HFF-Myc (cell line): ENCODE measurements at places on chromosomes 7 and 10.

DNA sequence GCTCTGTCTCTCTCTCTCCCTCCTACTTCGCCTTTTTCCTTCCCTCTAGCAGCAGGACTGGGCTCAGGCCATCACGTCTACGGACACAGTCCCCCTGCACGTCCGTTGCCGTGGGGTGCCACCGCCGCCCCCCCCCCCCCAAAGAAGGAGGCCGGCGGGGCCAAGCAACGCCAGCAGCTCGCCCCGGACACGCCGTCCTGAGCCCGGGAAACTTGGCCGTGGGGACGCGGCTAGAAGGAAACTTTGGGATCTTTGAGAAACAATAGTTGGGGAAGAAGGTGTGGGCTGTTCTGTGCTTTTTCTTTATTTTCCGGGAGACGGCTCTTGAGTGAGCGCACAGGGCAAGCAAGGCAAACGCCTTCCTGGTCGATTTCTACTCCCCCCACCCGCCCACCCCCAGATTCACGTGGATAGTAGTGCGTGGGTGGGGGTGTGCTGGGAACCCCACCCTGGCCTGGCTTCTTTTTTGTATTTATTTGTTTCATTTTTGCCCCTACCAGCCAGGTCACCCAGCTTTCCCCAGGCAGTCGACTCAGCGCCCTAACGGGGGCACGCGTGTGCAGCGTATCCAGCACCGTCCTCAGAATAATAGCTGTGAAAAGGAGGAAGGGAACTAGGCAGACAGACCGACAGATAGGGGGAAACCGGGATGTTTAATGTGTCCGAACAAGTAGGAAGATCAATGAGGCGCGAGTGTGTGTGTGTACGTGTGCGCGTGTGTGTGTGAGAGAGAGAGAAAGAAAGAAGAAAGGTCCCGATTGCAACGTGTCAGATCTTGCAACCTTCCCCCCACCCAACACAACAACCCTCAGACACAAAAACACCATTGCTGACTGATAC lies 1.4 kb downstream of the MXI1 start:
- no peak for DNase-seq

DNA sequence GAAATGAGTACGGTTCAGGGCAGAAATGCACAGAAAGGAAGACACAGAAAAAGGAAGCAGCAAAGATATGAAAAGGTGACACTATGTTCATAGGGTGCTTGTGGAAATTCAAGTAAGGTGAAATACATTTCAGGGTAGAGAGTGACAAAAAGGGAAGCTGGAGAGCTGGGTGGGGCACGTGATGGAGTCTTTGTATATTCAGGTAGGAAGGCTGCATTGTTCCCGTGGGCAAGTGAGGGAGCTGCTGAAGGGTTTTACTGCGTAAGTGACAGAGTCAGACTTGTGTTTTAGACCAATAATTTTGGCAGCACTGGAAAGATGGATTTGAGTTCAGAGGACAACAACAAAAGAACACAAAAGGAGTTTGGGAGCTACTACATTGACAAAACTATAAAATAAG lies 35.3 kb upstream of the ANK3 start:
- no peak for DNase-seq

- no peak for DNase-seq
Observed at GRCh38 chr10:133359972-133360610, 2.3 kb upstream of the FUOM start.

DNA sequence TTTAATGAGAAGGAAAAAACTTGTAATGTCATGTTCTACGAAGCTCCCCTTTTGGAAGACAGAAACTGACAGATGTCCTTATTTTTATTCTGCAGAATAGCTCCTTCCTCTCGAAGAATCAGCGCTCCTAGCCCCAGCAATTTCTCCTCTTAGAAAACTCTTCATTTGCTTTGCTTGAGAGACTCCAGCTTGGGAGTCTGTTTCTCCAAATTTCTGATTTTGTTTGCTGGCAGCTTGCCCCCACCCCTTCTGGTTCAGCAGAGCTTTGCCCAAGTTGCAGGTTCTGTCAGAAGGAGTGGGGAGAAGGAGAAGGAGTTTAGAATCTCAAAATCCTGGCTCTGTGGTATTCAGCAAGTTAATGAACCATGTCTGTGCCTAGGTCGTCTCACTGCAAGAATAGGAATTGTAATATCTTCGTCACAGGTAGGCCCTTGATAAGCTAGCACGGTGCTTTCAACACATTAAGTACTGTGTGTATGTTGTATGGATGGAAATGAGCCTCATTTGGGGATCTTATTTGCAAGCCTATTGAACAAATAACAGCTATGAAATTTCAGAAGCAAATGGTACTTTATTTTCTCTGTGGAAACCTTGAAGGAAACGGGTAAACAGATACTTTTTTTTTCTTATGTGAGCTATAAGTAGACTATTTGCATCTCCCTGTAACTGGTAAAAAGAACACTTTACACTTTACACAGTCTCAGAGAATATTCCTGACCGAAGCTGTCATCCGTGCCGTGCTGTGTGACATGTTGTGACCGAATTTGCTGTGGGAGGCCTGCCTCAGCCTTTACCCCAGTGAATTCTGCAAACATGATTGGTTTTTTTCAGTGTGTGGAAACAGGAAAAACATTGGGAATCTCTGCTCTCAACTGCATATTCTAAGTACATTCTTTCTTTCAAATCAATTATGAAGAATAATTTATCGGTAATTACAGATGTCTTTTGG lies 290.9 kb downstream of the CAMK1D start:
- DNase-seq: no peak

DNA sequence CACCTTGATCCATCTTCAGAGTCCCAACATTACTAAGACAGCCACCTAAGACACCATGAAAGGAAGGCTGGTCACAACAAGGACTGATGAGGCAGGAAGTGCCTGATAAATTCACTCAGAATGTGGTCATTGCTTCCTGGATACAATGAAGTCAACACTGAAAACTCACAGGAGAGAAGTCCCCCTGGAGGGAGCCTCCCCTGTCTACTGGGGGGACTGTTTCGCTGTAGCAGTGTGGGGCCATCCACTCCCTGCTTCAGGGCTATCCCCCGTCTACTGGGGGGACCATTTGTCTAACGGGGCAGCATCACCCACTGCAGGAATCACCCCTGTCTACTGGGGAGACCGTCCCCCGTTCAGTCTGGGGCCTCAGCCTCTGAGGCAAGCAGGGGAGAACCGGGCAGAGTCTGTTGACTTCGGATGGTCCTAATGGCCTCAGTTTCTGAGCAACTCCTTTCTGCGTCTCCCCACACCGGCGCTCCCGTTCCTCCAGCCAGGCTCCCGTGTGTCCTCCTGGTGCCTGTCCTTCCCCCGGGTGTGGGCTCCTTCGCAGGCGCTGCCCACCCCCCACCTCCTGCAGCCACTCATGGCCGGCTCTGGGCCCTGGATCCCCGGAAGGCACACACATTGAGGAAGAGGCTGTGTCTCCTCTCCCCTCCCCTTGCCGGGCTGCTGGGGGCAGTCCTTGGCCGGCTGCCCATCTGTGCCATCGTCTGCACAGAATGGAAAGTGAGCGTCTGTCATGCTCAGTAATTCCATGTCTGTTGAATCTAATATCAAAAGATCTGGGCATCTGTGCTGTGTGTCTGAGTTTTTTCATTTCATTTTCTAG lies 59.9 kb upstream of the DNAJB6 start:
- no peak for DNase-seq

GRCh38 chr7:129786825-129787563 lies 165.8 kb downstream of the UBE2H start:
- DNase-seq: no peak

DNA sequence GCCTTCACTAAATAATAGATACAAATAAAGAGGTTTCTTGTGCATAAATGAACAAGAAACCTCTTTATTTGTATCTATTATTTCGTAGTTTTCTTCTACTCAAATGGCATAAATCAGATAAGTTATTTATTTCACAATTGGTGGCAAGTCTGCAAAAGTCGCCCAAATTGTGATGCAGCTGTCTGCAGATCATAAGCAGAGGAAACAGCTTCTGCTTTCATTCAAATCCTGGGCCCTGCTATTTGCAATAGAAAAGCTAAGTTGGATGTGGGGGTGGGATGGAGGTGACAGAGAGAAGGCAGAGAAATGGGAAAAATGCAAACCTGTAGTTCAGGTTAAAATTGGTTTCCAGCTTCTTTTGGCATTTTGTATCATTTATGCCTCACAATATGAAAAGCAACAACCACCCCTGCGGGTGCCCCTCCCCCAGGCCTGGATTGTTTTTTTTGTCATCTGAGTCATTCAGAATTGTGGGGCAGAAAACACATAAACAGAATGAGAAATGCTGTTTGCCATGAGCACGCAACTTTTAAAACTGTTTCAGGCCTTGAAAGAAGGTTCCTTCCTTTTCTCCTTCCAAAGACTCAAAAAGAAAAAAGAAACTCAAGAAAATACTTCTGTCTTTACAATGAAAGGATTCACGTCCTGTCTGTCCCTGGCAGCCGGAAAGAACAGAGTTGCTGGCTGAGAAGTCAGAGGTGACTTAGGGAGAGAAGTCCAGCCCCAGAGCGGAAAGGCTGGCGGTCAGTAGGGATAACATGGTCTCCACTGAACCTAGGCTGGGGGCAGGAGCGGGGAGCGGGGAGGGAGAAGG lies 132.9 kb downstream of the BAMBI start:
- DNase-seq: no peak

- no peak for DNase-seq
Observed at GRCh38 chr7:102024769-102025391, 207.5 kb downstream of the CUX1 start.

- DNase-seq: no peak
Observed at GRCh38 chr10:25867321-25867720, 66.7 kb upstream of the MYO3A start.

DNA sequence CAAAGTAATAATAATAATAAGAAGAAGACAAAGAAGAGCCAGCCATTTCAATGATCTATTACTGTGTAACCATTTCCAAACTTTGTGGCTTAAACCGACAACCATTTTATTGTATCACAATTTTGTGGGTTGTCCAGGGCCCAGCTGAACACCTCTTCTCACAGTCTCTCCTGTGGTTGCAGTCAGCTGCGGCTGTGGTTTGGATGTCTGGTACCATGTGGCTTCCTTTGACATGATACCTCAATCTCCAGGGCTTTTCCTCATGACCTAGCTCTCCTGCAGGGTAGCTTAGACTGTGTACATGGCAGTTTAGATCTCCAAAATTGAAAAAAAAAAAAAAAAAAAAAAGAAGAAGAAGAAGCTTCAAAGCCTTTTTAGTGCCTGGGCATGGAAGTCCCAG lies 72.6 kb upstream of the NFKB2 start:
- DNase-seq: no peak

DNA sequence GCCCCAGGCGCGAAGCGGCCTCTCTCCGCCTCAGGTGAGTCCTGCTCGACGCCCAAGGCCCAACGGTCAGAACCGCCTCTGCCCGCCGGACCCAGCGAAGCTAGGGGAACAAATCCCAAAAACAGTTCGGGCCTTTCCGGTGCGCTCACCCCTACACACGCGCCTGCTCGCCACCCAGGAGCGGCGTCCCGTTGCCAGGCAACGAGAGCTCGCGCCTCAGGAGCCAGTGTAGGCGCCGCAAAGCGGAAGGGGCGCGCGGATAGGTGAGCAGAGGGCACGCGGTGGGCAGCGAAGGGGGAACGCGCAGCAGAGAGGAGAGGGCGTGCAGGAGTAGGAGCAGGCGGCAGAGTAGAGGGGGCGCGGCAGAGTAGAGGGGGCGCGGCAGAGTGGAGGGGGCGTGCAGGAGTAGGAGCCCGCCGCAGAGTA lies at the start of the genes DYDC1 and DYDC2:
Gene DYDC1, minus strand, starts transcription at position 193 of the 426 bp plus-strand sequence. CDS start 4,154 bp downstream, outside the sequence.
Gene DYDC2, plus strand, starts transcription at position 219 of the 426 bp plus-strand sequence. CDS start 5,663 bp downstream, outside the sequence.
- no peak for DNase-seq

- no peak for DNase-seq
Observed at GRCh38 chr10:32680803-32681557, 235.0 kb downstream of the CCDC7 start.

GRCh38 chr10:108629834-108630233 lies 1293.5 kb downstream of the XPNPEP1 start:
- DNase-seq: no peak

DNA sequence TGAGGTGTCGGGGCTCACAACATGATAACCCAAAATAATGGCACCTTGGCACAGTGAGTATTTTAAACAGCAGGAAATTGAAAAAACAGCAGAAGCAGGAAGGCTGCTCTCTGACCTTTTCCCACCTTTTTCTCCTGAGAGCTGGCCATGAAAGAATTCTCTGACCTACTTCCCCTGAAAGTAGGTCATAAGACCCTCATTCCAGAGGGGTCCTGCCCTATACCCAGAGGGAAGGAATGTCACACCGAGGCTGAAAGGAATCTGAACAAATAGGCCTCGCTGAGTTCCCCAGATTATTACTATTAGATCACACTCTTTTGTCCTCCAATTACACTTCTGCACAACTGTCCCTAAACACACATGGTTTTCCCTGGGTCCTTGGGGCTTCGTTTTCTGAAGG lies 18.8 kb downstream of the CPVL start:
- no peak for DNase-seq

DNA sequence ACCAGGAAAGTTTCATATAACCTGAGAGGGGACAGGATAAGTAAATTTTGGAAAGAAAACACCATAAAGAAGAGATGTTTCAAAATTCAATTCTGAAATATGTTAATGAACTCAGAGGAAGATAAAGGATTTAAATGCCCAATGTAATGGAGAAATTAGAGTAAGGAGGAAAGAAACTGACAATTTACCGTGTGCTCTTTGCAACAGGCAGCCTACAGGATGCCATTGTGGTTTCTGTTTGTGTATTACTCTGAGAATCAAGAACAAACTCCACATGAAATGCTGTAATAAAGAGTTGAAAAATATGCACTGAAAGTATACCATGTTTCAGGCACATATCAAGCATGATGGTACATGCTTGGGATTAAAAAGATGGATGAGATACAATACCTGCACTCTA lies 44.8 kb upstream of the GLCCI1 start:
- no peak for DNase-seq

- no peak for DNase-seq
Observed at GRCh38 chr7:79952399-79952798, 182.2 kb upstream of the GNAI1 start.

GRCh38 chr10:70774810-70775678 lies 10.1 kb downstream of the TBATA start:
- DNase-seq: no peak

DNA sequence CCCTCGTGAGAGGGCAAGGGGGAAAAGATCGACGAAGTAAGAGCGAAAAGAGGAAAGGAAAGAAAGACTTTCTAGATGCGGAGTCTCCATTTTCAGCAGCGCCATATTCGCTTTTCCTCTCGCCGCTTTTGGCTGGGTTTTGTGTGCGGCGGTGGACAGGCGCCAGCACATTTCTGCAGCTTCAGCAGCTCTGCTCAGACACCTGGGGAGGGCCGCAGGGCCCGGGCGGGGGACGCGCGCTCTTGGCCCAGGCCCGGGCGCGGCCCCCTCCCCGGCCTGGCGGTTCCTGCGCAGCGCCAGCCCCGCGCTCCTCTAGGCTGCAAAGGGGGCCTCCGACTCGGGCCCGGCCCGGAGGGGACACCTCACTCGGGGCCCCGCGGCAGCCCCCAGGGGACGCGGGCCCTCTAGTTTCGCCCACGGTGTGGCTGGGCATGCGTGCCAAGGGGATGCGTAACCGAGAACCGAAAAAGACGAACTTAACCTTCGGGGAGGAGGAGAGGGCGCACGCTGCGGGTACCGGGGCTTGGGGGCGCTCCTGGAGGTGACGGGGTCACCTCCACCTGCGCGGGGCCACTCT lies 34.5 kb upstream of the EBLN1 start:
- no peak for DNase-seq

- DNase-seq: no peak
Observed at GRCh38 chr7:80922253-80923049, 3.6 kb upstream of the SEMA3C start.
